A549 treated with RU486 at 1 μM for 4 hours (cell line): ENCODE measurements at places on chromosomes 5 and 9. TPM values are rescaled to one million over a fixed set of nuclear protein-coding genes. Genes with fewer than 3 reads are reported as not detected.

Gene PCDH12
- total RNA-seq, result not detected in 5 replicates

Gene CNTNAP3
- total RNA-seq, result 7.1 to 11.4 TPM (median 11.2 TPM) in 5 replicates

Gene ARHGEF39
- total RNA-seq, result 12.8 to 19.8 TPM (median 17.1 TPM) in 5 replicates

Gene FOXD4
- total RNA-seq, result 0.31 to 0.56 TPM (median 0.38 TPM) in 5 replicates

Gene PALM2AKAP2
- total RNA-seq, result 0.22 to 0.51 TPM (median 0.46 TPM) in 5 replicates

Gene NOXA1
- 1.1 to 2.4 TPM (median 1.7 TPM) in 5 replicates for total RNA-seq

Gene SNCAIP
- total RNA-seq, result not detected in 5 replicates

Gene NOL6
- total RNA-seq, result 57.9 to 75.2 TPM (median 67.9 TPM) in 5 replicates

Gene PPP3R2
- total RNA-seq, result not detected in 5 replicates

Gene THOC3
- total RNA-seq, result 51.3 to 64.2 TPM (median 56.7 TPM) in 5 replicates

Gene ADAMTS19
- not detected in 5 replicates for total RNA-seq

Gene RBM18
- 15.7 to 21.9 TPM (median 20.3 TPM) in 5 replicates for total RNA-seq

Gene PKD2L2
- not detected in 5 replicates for total RNA-seq

Gene ANKDD1B
- 0.07 TPM in 1 of 5 replicates, not detected in the others for total RNA-seq

Gene MLANA
- total RNA-seq, result not detected in 5 replicates

Gene ADAMTS13
- total RNA-seq, result 0.33 to 0.97 TPM (median 0.46 TPM) in 5 replicates

Gene SLC1A3
- total RNA-seq, result not detected in 5 replicates

Gene LAMC3
- total RNA-seq, result 1.4 to 2.6 TPM (median 2.1 TPM) in 5 replicates

Gene TMEM252
- total RNA-seq, result not detected in 5 replicates

Gene KYAT1
- 6.8 to 8.8 TPM (median 8.2 TPM) in 5 replicates for total RNA-seq

Gene TRIM36
- total RNA-seq, result 1.5 to 2.7 TPM (median 2.2 TPM) in 5 replicates

Gene GRIN1
- 0.26 to 0.78 TPM (median 0.52 TPM) in 5 replicates for total RNA-seq

Gene COL15A1
- total RNA-seq, result 0.26 to 0.50 TPM (median 0.34 TPM) in 5 replicates

Gene CNTFR
- 0.08 to 0.22 TPM (median 0.14 TPM) in 3 of 5 replicates, not detected in the others for total RNA-seq

Gene RANBP17
- total RNA-seq, result 2.0 to 3.2 TPM (median 2.6 TPM) in 5 replicates

Gene ZNF608
- total RNA-seq, result 0.32 to 0.61 TPM (median 0.35 TPM) in 5 replicates

Gene NRG2
- 1.8 to 2.8 TPM (median 2.1 TPM) in 5 replicates for total RNA-seq

Gene NDUFAF2
- total RNA-seq, result 72.2 to 85.7 TPM (median 80.0 TPM) in 5 replicates

Gene PCDHA8
- total RNA-seq, result 0.06 to 0.12 TPM (median 0.09 TPM) in 3 of 5 replicates, not detected in the others

Gene CTXN3
- total RNA-seq, result not detected in 5 replicates

Gene ORM2
- total RNA-seq, result not detected in 5 replicates

Gene FBP2
- 0.07 TPM in 1 of 5 replicates, not detected in the others for total RNA-seq

Gene DEPDC1B
- 13.0 to 18.6 TPM (median 17.4 TPM) in 5 replicates for total RNA-seq
